AG09309 (cell line): ENCODE measurements at places on chromosomes 3 and 15.

DNA sequence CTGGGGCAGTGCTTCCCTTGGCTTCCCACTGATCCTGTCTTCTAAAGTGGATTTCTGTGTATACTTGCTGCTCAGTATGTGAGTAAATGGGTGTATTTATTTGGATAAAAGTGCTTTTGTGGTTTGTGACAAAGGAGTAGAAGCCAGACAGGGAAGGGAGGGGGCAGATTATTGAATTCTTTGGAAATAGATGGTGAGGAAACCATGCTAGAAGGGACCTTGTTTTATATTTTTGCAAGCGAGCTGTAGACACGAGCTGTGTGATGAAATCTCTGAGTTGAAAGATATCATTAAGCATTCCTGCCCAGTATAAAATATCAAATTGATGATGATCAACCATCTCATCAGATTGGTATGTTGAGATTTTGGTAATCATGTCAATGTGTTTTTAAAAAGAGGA is 68.9 kb downstream of the DUT start:
- DNase-seq: no peak

GRCh38 chr3:161941891-161942290 is 445.3 kb downstream of the OTOL1 start:
- DNase-seq: no peak

- no peak for DNase-seq
Observed at GRCh38 chr3:154003649-154004048, 117.5 kb upstream of the ARHGEF26 start.

DNA sequence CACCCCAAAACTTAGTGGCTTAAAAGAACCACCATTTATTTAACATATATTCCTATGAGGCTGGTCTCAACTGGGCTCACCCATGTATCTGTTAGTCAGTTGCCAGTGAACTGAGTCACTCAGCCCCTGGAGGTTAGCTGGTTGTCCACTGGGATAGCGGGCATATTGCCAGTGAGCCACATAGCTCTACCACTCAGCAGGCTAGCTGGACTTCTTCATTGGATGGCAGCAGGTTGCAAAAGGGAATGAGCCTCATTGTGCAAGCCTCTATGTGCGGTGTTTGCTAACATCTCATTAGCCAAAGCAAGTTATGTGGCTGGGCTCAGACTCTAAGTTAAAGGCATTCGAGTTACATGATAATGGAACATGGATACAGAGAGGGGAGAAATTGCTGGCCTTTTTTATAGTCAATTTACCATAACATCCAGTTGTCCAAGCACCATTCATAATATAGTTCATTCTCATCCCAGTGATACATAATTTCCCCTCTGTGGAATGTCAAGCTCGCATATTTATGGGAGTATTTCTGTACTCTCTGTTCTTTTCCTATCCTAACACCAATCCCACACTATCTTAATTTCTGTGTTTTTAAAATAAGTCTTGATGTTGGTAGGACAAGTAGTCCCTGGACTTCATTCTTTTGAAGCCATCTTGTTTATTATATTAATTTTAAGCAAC is 8.7 kb downstream of the BTD start:
- peak; percentile 64 for DNase-seq
